ENCODE measurements at places on chromosomes 5 and 9. TPM values are rescaled to one million over a fixed set of nuclear protein-coding genes. Genes with fewer than 3 reads are reported as not detected.
A peak's percentile ranks its signal among the peaks of the same experiment; 100 is the strongest.

Gene TMEM38B
- total RNA-seq, result 8.6 TPM

Gene LCN10
- 1.0 TPM for total RNA-seq

DNA sequence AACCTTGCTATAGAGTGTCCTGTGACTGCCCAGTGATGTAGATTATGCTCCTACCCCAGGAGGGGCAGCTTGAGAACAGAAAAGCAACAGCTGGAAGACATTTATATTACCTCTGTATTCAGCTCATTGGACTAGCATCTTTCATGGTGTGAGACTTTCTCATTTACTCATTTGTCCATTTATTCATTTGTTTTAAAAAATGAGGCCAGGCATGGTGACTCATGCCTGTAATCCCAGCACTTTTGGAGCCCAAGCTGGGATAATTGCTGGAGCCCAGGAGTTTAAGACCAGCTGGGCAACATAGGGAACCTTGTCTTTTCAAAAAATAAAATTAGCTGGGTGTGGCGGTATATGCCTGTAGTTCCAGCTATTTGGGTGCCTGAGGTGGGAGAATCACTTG lies 130.0 kb upstream of the LHFPL2 start:
- H3K27ac ChIP-seq, result no peak overlapping the region
- peaks cover 3% of the 10 kb centered on the region for H3K4me1 ChIP-seq
- DNase-seq, result no peak
- H3K4me3 ChIP-seq, result no peak overlapping the region
- peaks cover 13% of the 10 kb centered on the region for H3K36me3 ChIP-seq
- H3K27me3 ChIP-seq, result no peaks in the 10 kb centered on the region

GRCh38 chr5:57174128-57174889 lies 450 bp downstream of the GPBP1 start:
- no peaks in the 10 kb centered on the region for H3K27me3 ChIP-seq
- H3K4me1 ChIP-seq, result peaks cover 30% of the 10 kb centered on the region
- peak overlapping the region; percentile 98 for H3K4me3 ChIP-seq
- no peak for DNase-seq
- H3K27ac ChIP-seq, result peak overlapping the region; percentile 99

Data from activated naive CD8-positive, alpha-beta T cell treated with anti-CD3 and anti-CD28 coated beads, Interleukin-2, amount 10 ng/mL, durations not matched to agents 7 days and 5 days (primary cell).